Pancreas (tissue), 10 donors: ENCODE measurements at places on chromosomes 5 and 9. TPM values are rescaled to one million over a fixed set of nuclear protein-coding genes. Genes with fewer than 3 reads are reported as not detected.
A peak's percentile ranks its signal among the peaks of the same experiment; 100 is the strongest.

Gene CFAP90
- total RNA-seq = 1.2 TPM

Gene PCA3
- not detected for total RNA-seq

Gene PCDHA9
- 0.12 TPM for total RNA-seq

Gene MAN1B1
- total RNA-seq = 23.3 TPM

Gene GFI1B
- total RNA-seq = not detected

Gene PRLR
- 16.6 TPM for total RNA-seq

DNA sequence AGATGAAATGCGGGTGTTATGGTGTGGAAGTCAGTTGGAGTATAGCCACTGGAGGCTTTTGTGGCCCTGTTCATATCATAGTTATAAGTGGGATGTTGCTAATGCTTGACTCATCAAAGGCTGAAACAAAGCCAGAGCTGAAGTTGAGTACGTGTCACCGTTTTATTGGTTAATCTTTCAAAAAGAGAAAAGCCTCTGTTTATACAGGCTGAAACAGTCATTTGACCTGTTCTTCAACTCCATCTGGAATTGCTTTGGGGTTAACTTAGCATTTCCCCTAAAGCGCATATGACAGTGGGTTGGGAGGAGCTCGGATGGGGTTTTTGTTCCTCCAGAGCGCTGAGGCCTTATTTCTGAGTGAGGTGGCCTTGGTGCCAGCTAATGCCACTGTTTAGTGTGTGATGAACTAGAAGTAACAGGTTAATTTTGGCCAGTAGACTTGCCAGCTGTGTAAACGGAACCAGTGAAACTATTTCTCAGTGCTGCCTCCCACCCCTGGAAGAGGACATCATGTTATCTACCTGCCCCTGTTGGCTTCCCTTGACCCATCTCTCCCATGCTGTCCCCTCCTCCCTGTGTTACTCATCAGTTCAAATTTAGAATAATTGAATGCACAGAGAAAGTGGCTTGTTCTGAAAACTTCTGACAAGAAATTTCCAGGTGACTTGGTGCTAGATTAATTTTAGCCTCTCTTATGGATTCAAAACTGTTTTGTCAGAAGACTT lies 34.2 kb downstream of the MTAP start:
- no peak overlapping the region for H3K27ac ChIP-seq
- no peaks in the 10 kb centered on the region for H3K4me1 ChIP-seq
- DNase-seq = no peak
- H3K36me3 ChIP-seq = no peaks in the 10 kb centered on the region
- H3K27me3 ChIP-seq = no peaks in the 10 kb centered on the region

- no peak for DNase-seq
- H3K36me3 ChIP-seq = no peaks in the 10 kb centered on the region
- H3K27ac ChIP-seq = no peak overlapping the region
- no peak overlapping the region for H3K4me3 ChIP-seq
- H3K27me3 ChIP-seq = no peaks in the 10 kb centered on the region
- no peaks in the 10 kb centered on the region for H3K4me1 ChIP-seq
Measured at GRCh38 chr5:2282893-2283292, 400.2 kb upstream of the IRX4 start.

DNA sequence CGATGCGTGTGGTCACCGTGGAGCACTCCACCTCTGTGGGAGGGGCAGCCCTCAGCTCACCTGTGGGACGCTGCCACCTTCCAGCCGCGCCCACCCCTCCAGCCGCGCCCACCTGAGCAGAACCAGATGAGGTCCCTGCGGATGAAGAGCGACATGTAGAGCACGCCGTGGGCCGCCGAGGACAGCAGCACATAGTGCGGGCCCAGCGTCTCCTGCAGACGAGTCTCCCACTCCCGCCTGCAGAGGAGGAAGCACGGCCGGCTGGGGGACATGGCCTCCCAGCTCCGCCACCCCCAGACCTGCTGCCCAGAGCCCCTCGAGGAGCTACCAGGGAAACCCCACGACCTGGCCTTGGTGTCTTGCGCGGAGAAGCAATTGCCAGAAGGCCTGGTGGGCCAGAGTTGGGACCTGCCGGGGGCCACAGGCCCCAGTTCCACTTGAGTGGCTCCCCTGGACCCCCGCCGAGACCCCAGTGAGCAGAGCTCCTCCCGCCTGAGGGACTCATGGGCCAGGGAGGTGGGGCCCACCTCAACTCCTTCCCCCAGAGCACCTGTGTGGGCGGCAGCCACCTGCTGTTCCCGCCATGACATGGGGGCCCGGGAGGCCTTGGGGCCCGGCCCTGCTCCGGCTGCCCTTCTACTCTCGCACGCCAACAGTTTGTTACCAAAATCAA lies 6.5 kb downstream of the INPP5E start:
- peaks cover 15% of the 10 kb centered on the region for H3K36me3 ChIP-seq
- H3K27me3 ChIP-seq = no peaks in the 10 kb centered on the region
- DNase-seq = peak; percentile 74
- H3K4me3 ChIP-seq = no peak overlapping the region
- H3K4me1 ChIP-seq = peaks cover 5% of the 10 kb centered on the region
- no peak overlapping the region for H3K27ac ChIP-seq

GRCh38 chr9:90441814-90442213 lies 200.8 kb downstream of the DIRAS2 start:
- no peak for DNase-seq
- no peak overlapping the region for H3K27ac ChIP-seq
- H3K36me3 ChIP-seq = no peaks in the 10 kb centered on the region
- no peak overlapping the region for H3K4me3 ChIP-seq

GRCh38 chr5:169870211-169870610 lies 110.1 kb downstream of the INSYN2B start:
- H3K4me3 ChIP-seq = no peak overlapping the region
- H3K27me3 ChIP-seq = no peaks in the 10 kb centered on the region
- DNase-seq = no peak
- H3K27ac ChIP-seq = no peak overlapping the region
- H3K4me1 ChIP-seq = no peaks in the 10 kb centered on the region
- H3K36me3 ChIP-seq = no peaks in the 10 kb centered on the region

DNA sequence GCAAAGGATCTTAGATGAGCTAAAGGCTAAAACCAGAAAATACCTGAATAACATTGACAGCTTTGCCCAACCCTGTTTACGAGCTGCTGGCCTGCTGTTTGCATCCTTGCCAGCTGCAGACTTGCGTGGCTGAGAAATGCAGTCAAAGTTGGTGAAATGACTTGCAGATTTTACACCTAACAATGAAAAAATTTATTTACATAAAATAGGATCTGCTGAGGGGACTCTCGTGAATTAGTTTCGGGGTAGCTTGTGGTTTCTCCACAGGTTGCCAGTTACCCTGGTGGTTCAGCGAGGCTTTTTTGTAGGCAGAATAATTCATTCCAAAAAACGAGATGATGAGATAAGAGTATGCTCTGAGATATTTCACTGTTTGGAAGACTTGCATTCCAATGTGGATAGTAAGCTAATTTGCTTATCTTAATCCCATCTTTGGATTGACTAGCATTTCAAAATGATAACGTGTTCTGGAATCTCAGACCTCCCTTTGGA lies 65.7 kb upstream of the FANCC start:
- no peak for DNase-seq
- no peak overlapping the region for H3K4me3 ChIP-seq
- no peaks in the 10 kb centered on the region for H3K4me1 ChIP-seq
- H3K27me3 ChIP-seq = no peaks in the 10 kb centered on the region
- no peaks in the 10 kb centered on the region for H3K36me3 ChIP-seq
- no peak overlapping the region for H3K27ac ChIP-seq

- no peak overlapping the region for H3K4me3 ChIP-seq
- H3K4me1 ChIP-seq = no peaks in the 10 kb centered on the region
- no peak for DNase-seq
- no peak overlapping the region for H3K27ac ChIP-seq
Measured at GRCh38 chr5:170287532-170287931, 10.0 kb downstream of the LCP2 start.

GRCh38 chr5:175655411-175655810 lies 2.5 kb upstream of the HRH2 start:
- no peak overlapping the region for H3K27ac ChIP-seq
- no peaks in the 10 kb centered on the region for H3K27me3 ChIP-seq
- no peaks in the 10 kb centered on the region for H3K4me1 ChIP-seq
- no peak overlapping the region for H3K4me3 ChIP-seq

GRCh38 chr5:133534566-133534965 lies 77.8 kb downstream of the FSTL4 start:
- H3K4me1 ChIP-seq = no peaks in the 10 kb centered on the region
- H3K36me3 ChIP-seq = no peaks in the 10 kb centered on the region
- no peak overlapping the region for H3K27ac ChIP-seq
- no peak for DNase-seq
